Thoracic aorta (tissue), 2 donors: ENCODE measurements at places on chromosomes 2 and 18.
A peak's percentile ranks its signal among the peaks of the same experiment; 100 is the strongest.

DNA sequence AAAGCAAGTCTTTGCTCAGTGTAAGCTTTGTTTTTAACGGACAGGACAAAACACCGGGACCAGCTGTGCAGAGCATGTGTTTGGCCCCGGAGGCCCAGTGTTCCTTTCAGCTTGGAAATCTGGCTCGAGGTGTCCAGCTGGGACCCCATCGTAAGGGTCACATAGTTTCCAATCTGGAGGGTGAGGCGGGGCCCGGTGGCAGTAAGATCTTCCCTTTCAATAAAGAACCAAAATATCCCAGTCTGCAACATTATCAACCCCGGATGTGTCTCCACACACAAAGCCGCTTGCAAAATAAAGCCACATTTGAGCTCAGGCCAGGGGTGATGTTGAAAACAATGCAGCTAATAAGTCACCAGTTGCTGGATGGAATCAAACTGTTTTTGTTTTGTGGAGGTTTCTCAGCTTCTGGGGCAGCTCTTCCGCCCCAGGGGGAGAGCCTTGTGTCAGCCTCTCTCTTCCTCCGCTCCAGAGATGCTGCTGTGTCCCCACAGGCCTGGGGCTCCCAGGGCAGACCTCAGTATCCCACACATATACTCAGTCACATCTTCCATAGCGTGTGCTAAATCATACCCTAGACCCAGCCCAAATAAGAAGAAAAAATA is 138.6 kb upstream of the GLI2 start:
- DNase-seq = no peak

- DNase-seq = no peak
Observed at GRCh38 chr18:23995180-23995579, 19.4 kb upstream of the TTC39C start.

DNA sequence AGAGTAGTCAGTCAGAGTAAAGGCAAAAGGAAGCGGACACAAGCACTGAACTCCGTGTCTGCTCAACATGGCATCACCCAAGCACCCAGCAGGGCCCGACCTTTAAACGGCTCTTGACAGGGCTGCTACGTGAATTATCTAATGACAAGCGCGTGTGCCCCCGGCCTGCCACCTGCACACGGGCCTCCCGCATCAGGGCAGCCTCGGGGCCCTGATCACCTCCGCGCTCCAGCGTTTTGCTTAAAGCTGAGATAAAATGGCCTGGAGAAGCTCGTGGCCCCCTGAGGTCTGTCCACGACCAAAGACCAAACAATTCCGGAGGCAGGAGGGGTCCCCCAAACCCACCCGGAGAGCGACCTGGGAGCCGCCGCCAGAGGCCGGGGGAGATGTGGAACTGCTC is 376 bp downstream of the NDUFA10 start:
- DNase-seq = no peak

DNA sequence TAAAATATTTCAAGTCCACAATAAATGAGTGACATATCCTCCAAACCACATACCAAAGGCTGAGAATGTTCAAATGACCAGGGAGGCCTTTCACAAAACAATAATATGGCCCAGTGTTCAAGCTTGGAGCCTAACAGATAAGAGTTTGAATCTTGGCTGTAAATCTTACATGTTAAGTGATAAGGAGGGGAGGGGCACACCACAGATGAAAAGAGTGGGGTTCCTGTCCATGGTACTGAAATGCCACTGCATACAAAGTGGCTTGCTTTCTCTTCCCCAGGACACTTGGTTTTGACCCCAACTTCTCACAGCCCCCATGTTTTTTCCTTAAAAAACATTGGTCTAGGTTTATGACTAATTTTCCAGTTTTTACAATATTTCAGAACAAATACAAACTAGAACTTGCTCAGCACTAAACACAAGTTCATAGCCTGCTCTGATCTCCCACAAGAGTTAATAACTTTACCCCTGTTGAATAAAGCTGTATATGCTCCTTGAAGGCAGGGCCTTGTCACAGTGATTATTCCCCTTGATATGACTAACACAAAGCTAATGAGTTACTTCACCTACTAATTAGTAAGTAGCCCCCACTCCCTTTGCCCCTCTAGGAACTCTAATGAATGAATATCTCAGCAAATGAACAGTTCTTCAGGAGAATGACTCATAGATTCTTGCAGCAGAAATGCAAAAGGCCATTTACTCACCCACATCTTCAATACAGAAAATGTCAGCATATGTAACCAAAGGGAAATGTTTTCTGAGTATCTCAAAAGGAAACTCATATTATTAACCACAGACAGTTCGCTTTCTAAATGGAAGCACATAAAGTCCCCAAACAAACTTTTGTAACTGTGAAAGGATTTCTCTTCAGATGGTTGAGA is 142.2 kb downstream of the SATB2 start:
- no peak for DNase-seq

GRCh38 chr2:203673933-203674332 is 32.5 kb upstream of the CD28 start:
- DNase-seq = no peak

DNA sequence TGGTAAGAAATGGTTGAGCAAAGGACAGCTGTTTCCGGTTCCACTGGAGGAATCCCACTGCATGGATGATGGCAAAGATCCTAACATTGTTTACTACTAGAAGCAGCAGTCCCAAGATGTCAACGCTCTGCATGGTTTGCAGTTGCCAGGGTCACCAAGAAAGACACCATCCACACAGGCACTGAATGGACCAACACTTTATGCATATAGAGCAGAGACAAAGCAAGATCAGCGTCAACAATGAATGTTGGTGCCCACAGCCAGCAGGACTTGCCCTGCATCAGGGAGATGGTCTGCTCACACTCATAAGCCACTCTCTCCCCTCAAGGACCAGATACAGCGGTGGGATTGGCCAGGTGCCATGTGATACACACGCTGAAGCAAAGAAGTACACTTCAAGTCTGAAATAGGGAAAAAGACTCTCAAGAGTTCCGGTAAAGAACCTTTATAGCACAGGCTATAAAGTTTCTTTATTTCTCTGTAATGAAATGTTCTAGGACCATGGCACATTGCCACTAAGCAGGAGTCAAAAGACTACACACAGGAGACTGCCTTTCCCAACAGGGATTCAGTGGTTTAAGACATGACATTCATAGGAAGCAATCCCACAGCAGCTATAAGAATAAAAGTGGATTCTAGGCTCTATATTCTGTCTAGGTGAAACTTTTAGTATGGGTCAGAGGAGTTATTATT is 133.2 kb upstream of the EPHA4 start:
- no peak for DNase-seq

DNA sequence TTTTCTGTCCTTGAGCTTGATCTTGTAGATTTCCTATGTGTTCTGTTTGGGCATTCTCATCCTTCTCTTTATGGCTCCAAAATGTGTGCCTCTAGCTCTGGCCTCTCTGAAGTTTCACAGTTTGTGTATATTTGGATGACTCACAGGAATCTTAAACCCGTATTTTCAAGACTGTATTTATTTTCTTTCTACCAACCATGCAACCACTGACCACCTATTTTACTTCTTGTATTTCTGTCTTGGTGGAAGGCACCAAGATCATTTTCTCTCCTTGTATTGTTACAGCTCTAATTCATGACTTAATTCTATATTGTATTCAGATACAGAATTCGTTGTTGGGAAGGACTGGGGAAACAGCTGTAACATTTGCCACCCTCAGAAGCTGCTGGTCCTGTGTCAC is 39.5 kb downstream of the ACSL3 start:
- no peak for DNase-seq

DNA sequence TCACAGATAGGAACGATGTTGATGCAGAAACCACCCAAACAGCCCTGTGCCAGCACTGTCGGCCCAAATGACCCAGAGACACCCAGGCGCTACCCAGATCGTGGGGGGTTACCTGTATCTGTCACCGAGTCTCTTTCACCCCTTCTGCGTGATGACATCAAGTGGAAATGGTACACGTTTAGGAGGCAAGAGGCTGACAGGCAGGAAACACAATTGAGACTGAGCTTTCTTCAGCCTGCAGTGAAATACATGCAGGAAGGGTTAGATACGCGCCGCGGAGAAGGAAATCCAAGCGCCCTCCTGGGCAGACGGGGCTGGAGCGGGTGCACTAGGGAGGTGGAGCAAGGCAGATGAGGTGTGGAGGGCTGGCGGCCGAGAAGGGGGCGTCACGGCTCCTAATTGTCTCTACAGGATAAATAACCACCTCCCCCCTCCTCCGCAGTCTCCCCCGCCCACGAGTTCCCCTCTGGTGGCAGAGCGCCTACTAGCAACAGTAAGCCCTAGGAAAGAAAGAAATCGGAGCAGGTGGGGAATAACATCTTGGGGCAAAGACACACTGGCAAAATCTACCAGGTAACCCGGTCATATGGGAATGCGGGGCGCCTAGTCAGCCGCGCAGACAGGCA is at the start of gene RNF152:
TSS of gene RNF152 (minus strand) at position 325 of the 626 bp plus-strand sequence. CDS start 76,544 bp downstream, outside the sequence.
- DNase-seq = no peak

DNA sequence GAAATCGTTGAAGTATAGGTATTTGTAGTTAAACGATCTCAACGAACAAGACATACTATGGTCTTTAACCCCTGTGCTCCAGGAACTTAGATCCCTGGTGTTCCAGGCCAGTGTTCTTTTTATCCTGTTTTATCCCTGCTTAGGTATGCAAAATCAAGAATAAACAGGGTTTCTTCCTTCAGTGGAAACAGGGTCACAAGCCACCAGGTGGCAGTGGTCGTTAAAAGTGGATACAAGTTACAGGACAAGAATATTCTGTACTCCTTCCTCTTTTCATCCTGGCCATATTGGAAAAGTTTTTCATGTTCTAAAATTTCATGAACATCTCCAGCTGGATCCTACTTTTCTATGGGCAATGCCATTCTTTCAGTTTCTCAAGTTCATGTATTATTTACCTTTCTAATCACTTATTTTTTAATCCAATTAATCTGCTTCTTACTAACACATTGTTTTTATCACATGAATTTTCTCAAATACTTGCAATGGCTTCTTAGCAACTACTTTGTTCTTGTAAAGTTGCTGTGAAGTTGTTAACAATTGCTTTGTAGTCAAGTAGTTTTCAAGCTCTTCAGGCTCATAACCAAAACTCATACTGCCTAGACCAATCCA is 16.4 kb upstream of the HNMT start:
- peak; percentile 18 for DNase-seq

GRCh38 chr18:21164548-21165095 is 53.0 kb upstream of the ROCK1 start:
- DNase-seq = no peak

- DNase-seq = no peak
Observed at GRCh38 chr2:159963700-159964099, 98.7 kb downstream of the PLA2R1 start.

DNA sequence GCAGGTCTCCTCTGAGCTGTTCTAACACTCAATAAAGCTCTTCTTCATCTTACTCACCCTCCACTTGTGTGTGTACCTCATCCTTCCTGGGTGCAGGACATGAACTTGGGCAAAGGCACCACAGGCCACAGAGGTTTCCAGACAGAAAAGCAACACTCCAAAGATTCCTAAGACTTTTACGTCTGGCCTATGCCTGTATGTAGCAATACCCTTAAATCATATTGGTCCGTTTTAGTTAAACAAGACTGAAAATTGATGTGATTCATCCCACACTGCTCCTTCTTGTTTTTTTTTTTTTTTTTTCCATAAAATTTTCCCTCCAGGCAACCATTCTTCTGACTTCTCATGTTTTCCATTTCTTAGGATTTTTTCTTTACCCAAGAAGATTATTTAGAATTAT is 404.3 kb downstream of the PID1 start:
- DNase-seq = no peak

DNA sequence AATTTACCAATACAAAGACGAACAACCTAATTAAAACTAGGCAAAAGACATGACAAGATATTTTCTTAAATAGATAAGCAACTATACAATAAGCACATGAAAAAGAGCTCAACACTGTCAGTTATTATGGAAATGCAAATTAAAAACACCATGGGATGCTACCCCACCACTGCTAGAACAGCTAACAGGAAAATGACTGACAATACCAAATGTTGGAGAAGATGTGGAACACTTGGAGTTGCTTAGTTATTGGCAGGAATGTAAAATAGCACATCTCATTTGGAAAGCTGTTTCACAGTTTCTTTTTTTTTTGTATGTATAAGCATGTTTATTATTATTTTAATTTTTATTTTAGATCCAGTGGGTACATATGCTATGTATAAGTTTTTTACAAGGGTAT is 84.4 kb downstream of the CYRIA start:
- no peak for DNase-seq

DNA sequence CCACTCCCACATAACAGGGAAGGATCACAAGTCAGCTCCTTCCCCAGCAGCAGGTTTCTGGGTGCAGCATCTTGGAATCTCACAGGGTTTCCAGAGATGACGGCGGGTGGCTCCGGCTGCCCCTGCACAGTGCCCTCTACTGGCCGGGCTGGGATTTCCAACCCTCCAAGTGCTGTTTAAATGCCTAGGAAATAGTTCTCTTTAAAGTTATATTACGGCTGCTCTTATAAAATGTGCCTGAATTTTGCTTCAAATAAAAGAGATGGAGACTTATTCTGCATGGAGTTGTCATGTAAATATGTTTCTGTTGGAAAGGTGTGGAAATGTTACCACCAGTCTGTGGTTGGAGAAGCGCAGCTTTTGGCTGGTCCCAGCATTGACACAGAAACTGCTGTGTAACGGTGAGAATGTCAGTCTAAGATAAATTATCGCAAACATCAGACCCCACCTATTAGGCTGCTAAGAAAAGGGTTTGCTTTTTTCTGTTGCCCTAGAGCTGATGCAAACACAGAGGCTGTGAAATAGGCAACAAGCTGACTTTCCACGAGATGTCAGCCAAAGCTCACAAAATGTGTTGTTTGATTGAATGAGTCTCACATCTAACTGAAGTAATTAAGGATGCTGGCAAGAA is 3.3 kb upstream of the HJURP start:
- no peak for DNase-seq

DNA sequence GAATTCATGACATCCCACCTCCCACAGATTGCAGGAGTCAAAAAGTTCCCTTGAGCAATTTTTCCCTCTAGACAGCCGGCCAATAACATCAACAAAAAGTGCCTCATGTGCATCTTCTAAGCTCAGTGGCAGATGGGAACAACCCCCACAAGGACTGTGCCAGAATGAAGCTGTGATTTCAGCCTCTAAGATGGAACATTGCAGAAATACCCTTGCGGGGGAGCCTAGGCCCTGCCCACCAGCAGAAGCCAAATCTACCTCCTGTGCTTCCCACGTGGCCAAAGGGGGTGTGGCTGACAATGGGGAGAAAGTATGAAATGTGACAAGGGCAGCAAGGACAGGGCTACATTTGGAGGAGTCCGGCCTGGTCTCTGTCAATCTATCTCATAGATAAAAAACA is 482.3 kb downstream of the TGIF1 start:
- DNase-seq = no peak

- DNase-seq = no peak
Observed at GRCh38 chr2:30641765-30642345, 165.4 kb downstream of the CAPN13 start.

DNA sequence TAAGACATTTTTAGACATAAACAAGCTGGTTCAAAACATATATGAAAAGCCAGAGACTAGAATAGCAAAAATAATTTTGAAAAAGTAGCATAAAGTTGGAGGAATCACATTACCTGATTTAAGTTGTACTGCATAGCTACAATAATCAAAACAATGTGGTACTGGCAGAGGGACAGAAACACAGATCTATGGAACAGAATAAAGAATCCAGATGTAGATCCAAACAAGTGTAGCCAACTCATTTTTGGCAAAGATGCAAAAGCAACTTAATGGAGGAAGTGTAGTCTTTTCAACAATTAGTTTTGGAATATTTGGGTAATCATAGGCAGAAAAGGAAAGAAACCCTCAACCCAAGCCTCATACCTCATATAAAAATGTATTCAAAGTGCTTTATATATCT is 278.7 kb upstream of the ZNF521 start:
- no peak for DNase-seq
